CD4-positive, alpha-beta T cell treated with Interleukin-12 subunit alpha and Interleukin-12 subunit beta, for 1 hour (primary cell): ENCODE measurements at places on chromosomes 16 and 17.

GRCh38 chr17:78769196-78769773 lies 12.8 kb downstream of the CYTH1 start:
- DNase-seq: no peak

GRCh38 chr17:45936610-45937009 lies 42.3 kb downstream of the MAPT start:
- no peak for DNase-seq

DNA sequence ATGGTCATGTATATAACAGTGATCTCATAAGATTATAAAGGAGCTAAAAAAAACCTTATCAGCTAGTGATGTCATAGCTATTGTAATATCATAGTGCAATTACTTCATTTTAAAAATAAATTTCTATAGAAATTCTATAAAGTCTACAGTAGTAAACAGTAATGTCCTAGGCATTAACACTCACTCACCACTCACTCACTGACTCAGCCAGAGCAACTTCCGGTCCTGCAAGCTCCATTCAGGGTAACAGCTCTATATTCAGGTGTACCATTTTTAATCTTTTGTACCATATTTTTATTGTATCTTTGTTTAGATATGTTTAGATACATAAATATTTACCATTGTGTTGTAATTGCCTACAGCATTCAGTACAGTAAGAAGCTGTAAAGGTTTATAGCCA lies 524.4 kb upstream of the CDH5 start:
- DNase-seq: no peak

DNA sequence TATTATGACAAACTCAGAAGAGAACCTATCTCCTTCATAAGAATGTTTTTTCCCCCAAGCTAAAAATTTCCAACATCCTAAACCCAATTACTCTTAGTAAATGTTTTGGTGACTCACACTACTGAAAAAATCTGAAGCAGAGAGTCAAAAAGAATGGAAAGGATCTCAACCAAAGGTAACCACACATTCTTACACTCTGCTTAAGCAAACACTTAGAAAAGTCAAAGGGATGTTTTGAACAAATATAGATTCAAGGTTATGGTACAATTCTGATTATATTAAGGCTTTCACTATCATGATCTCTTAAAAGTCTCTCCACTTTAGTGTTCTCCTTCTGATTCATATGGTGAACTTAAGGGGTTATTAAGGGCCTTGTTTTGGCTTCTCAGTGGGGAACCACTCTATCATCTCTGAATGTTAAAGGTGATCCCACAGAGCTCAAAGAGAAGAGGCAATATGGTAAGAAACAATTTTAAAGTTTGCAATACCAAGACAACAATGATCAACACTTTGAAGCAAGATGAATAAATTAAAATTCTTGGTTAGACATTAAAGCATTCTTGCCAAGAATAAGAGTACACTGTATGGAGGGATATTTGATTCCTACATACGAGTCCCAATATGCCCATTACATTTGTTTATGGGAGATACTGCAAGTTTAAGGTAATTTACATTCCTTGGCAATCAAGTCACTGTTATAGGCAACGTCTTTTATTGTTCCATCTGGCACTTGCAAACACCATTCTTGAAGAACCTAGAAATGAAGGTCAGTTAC lies 69.2 kb downstream of the CDC27 start:
- DNase-seq: no peak

GRCh38 chr17:65035191-65035590 lies 21.3 kb downstream of the GNA13 start:
- DNase-seq: no peak
